ENCODE measurements at places on chromosomes 12 and 14.

DNA sequence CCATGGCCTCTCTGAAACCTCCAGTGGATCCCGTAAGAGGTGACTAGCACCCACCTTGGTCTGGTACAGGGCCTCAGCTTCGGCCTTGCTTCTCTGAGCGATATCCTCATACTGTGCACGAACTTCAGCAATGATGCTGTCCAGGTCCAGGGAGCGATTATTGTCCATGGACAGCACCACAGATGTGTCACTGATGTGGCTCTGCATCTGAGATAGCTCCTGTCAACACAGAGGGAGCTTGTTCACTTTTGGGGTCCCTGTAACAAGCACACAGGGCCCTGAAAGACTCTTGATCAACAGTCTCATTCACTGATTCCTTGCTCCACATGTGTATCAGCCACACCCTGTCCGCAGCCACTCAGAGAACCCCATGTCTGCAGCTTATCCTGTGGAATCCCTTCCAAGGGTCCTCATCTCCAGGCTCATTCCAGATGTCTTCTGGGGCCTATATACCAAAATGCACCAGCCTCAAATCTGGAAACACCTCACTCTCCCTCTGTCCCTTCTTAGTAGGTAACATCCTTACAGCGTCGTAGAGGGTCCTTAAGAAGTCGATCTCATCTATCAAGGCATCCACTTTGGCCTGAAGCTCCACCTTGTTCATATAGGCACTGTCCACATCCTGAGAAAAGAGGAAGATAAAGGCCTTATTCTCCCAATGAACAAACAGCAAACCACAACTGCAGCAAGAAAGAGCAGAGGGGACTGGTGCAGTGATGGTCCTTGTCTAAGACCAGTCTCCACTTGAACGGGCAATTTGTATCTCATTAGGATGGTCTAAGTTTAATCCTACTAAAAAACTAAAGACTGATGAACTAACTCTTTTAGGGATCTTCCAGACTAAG lies 3.5 kb downstream of the KRT3 start:
- no peak for DNase-seq

- DNase-seq = no peak
These were observed 128.7 kb upstream of the BMP4 start for GRCh38 chr14:54085232-54085761.

DNA sequence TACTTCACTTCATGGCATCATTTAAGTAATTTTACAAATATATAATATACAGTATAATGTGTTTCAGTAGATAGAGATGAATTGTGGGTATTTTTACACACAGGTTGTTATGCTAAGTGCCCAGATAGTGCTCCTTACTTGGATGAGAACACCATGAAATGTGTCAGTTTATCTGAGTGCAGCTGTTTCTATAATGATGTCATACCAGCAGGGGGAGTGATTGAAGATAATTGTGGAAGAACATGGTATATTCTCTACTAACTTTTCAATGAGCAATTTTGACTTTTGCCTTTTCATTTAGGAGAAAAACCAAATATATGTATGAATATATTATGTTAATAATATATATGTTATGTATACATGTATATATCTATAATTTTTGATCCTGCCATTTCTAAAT lies 221.6 kb downstream of the LRRK2 start:
- peak; percentile 24 for DNase-seq

GRCh38 chr12:42199007-42199406 lies 39.0 kb downstream of the YAF2 start:
- no peak for DNase-seq

DNA sequence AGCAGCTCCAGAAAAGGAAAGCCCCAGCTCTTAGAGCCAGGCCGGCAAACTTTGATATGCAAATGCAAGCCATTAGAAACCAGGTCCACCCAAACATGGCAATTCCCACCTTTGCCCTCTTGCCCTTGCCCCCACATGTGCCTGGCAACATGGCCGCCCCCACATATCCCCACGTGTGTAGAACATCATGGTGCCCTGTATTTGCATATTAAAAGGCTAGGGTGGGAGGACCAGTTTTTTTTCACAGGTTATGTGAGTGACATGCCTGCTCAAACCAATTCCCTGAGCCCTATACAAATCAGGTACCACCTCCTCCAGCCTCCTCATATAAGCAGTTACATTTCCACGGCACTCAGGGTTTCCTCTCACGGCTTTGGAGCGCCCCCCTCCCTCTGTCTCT lies 6.1 kb upstream of the ALDH1L2 start:
- DNase-seq = no peak
